B cell (primary cell): ENCODE measurements at places on chromosomes 1 and 21. TPM values are rescaled to one million over a fixed set of nuclear protein-coding genes. Genes with fewer than 3 reads are reported as not detected.

DNA sequence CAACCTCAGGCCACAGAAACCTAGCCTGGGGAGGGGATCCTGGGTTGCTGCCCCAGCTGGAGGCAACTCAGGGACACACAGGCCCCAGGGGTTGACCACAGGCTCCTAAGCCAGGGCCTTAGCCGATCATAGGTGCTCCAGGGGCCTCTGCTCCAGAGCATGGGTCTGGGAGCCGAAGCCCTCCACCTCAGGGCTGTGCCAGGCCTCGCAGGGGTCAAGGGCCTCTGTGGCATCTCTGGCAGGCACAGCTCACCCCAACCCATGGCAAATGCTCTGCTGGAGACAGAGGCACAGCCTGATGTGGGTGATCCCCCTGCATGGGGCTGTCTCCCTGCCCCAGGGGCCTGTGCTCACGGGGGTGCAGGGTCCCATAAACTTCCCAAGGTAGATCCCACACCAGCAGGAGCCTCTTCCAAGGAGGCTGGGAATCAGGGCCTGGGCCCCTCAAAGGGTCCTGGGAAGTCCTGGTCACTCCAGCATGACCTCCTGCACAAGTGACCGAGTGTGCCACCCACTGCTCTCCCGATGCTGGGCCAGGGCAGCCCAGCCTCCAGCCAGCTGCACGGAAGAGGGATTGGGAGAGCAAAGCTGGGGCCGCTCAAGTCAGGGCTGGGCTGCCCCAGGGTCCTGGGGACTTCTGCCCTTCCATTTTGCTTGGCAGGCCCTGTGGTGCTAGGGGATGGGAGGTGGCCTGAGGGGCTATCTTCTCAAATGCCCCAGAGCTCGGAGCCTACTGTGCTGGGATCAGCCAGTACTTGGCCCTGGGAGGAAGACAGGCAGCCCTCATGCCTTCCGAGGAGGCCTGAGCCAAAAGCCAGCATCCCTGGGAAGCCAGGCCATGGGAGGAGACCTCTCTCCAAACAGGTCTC is 22.2 kb upstream of the PRSS38 start:
- H3K4me3 ChIP-seq, result no peak overlapping the region
- H3K36me3 ChIP-seq, result no peaks in the 10 kb centered on the region
- H3K27me3 ChIP-seq, result no peaks in the 10 kb centered on the region

DNA sequence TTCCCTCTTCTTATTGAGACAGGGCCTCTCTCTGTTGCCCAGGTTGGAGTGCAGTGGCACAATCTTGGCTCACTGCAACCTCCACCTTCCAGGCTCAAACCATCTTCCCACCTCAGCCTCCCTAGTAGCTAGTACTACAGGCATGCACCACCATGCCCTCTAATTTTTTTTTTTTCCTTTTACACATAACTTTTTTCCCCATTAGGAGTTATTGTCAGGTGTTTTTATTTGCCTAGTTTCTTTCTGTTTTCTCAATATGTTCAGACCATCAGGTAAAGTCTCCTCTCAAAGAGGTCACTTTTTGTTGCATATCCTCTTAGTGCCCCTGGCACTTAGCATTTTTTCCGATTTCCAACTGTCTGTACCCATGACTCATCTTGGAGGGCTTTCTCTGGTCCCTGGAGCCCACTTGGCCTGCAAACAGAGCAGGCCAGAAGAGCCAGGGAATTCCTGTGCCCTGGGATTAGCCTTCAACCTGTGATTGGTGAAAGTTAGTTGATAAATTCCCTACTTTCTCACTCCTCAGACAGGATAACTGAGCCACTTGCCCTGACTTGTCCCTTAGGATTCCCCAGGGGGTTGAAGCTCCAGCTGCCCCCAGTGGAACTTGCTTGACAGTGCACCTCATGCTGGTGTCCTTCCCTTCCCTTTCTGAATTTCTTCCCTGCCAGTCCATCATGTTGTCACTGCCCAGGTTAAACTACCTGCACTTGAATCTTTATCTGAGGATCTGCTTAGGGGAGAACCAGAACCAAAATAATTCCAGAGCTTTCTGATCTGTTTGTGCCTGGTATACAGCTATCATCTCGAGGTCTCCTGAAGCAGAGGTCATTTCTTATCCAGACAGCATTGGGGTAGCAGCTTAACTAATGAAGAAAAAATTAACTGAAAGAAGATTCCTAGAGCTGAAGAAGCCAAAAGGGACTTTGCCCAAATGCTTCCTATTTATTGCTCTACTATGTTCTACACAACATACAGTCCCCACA is 2.4 kb downstream of the NTPCR start:
- H3K27ac ChIP-seq, result no peak overlapping the region
- peaks cover 23% of the 10 kb centered on the region for H3K4me1 ChIP-seq
- DNase-seq, result peak; percentile 53
- H3K4me3 ChIP-seq, result no peak overlapping the region
- H3K36me3 ChIP-seq, result peaks cover 4% of the 10 kb centered on the region

DNA sequence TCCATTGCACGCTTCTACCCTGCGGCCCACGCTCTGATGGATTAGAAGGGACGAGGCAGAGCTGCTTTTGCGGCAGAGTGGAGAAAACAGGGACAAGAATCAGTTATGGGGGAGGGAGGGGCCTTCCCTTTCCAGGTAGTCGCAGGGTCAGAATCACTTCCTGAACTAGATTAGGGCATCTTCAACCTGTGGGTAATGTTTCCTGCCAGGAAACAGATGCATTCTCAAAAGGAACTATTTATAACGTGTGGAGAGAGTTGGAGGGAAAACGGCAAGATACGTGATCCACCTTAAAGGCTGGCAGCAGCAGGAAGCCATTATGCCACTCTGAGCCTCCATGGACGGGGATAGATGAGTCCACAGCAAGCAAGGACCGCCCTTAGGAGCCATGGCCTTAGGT is 59.9 kb upstream of the CNTN2 start:
- DNase-seq, result no peak
- no peaks in the 10 kb centered on the region for H3K27me3 ChIP-seq
- H3K4me3 ChIP-seq, result no peak overlapping the region
- H3K36me3 ChIP-seq, result no peaks in the 10 kb centered on the region

The OR2L3 gene
- polyA plus RNA-seq, result 0.17 and 0.42 TPM in 2 replicates

DNA sequence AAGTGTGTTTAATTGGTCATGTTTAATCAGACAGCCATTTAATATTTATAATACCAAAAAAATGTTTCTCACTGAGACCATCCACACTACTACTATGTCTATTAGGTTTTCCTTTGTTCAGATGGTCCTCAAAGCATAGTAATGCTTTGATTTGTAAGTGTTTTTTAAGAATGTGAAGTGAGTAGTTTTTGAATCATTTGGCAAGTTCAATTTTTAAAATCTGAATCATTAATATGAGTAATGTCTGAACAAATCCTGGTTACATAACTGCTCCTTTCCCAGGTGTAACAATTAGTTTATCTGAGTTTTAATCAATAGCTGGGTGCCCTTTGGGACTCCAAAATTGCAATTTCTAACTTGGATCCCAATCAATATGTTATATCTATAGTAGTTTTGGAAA is 23.5 kb upstream of the RPL5 start:
- no peak overlapping the region for H3K4me3 ChIP-seq
- H3K27me3 ChIP-seq, result no peaks in the 10 kb centered on the region
- H3K36me3 ChIP-seq, result no peaks in the 10 kb centered on the region
- DNase-seq, result no peak
- no peak overlapping the region for H3K27ac ChIP-seq
- peaks cover 7% of the 10 kb centered on the region for H3K4me1 ChIP-seq

DNA sequence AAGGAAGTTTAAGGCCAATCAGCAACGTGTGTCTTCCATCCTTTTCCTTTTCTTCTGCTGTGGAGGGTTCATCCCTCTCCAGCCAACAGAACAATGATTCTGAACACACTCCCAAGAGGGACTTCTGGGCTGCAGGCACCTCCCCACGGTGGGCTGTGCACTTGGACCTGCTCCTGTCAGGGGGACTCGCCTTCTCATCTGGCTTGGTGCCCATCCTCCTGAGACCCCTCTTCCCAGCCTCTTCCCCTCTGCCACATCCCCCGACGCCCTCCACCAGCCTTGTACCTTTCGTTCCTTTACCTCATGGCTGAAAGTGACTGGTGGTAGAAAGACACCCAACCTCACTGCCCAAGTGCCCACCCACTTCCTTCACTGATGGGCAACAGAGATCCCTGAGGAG is 26.0 kb upstream of the SLAMF9 start:
- H3K4me1 ChIP-seq, result no peaks in the 10 kb centered on the region
- no peaks in the 10 kb centered on the region for H3K36me3 ChIP-seq
- no peak overlapping the region for H3K4me3 ChIP-seq
- peaks cover 18% of the 10 kb centered on the region for H3K27me3 ChIP-seq
- no peak overlapping the region for H3K27ac ChIP-seq

The HFM1 gene
- polyA plus RNA-seq, result not detected in 2 replicates

DNA sequence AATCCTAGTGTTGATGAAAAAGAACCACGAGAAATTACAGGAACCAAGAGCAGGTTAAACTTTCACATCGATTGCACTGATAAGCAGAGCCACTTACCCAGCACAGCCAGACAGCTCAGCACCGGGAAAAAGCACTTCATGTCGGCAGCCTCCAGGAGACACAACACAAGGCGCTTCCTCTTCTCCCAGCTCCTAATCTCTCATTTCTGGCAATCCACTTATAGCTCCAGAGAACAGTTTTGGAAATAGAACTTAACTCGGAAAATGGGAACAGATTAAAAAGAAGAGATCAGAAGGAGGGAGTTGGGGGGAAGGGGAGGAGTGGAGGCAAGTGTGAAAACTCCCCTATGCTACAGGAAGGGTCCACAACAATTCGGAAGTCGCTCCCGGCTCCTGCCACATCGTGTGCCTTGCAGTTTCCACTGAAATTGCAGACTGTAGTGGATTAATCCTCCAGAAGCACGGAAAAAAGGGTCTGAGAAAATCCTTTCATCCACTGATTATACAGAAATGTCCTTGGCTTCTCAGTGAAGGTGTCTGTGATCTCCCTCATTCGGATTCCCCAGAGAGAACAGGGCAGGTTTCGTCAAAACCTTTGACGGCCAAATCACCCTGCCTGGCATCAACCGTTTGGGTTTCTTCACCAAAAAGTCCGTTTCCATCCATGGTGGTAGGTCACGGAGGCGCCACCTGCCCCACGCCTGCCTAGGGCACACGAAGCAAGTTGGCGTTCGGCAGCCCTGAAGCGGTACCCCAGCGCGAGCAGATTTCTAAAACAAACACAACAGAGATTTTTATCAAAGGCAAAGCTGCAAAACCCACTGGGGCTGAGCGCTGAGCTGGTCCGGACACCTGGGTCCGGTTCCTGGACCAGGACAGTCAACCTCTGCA is 1.1 kb downstream of the IGSF3 start:
- H3K27ac ChIP-seq, result no peak overlapping the region
- peaks cover 9% of the 10 kb centered on the region for H3K4me1 ChIP-seq
- H3K4me3 ChIP-seq, result peak overlapping the region; percentile 28
- H3K36me3 ChIP-seq, result no peaks in the 10 kb centered on the region
- peak; percentile 28 for DNase-seq
- peaks cover 20% of the 10 kb centered on the region for H3K27me3 ChIP-seq

DNA sequence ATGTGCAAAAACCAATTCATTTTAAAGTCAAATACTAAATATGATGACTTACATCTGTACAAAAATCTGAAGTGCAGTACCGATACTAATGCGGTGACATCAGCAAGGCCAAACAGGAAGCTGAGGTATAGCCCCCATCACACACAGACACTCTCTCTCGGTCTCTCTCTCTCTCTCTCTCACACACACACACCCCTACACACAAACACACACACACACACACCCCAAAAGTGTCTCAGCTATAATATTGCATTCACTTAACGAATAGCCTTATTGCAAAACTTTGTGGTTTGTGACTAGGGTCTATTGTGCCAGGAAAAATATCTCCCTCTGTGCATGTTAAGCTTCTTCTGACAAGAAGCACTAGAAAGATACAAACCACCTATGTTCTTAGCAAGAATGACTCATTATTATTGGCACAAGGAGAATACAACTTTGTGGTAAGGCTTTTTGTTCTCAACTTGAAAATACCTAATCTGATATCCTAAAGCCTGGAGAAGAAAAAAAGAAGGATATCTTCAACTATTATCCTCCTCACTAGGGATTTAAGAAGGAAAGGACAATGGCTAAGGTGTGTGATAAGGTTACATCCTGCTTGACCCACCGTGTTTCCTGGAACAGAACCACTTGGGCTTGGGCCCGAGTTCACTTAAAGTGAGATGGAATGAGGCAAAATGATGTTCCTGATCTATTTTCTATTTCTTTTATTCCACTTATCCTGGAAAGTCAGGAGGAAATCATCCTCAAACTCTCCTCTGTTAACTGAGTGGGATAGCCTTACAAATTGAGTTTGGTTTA is 107.1 kb downstream of the NIBAN1 start:
- no peak overlapping the region for H3K4me3 ChIP-seq
- peaks cover 16% of the 10 kb centered on the region for H3K4me1 ChIP-seq
- no peaks in the 10 kb centered on the region for H3K27me3 ChIP-seq

The KIF21B gene
- 32.0 and 41.1 TPM in 2 replicates for polyA plus RNA-seq

The LDLRAD2 gene
- polyA plus RNA-seq, result 0.72 and 3.0 TPM in 2 replicates

DNA sequence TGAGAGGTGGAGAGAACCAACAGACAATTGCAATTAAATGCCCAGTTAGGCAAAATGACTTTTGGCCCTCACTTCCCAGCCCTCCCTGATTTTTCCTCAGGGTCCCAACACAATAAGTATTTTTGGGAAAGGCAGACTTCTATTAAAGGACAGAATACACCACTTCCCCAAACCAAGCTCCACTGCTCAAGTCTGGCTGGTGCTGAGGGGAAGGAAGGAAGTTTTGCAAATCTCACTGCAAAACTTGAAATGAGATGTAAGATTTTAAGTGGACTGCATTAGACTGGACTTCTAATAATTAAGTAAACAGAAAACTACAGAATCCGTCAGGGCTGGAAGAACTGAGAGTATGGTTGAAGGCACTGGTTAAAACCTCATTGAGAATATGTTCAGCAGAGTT is 32.2 kb upstream of the CD1D start:
- no peak overlapping the region for H3K4me3 ChIP-seq
- peaks cover 32% of the 10 kb centered on the region for H3K4me1 ChIP-seq
- no peaks in the 10 kb centered on the region for H3K36me3 ChIP-seq
- no peaks in the 10 kb centered on the region for H3K27me3 ChIP-seq

DNA sequence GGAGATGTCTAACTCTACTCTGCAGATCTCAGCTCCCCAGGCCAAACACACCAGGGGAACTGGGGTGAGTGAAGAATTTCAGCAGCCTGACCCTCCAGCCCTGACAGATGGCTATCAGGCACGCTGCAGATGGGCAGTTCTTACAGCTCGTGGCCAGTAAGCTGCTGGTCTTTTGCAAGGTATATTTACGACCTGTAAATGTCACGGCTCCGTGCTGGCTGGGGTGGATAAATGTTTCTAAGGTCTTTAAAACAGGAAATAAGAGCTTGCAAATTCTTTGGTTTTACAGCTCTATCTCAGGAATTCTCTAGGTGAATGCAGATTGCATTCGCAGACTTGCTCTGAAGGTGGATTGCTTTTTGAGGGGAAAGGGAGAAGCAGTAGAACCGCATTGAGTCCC is 10.1 kb downstream of the DOP1B start:
- no peak for DNase-seq
- H3K4me3 ChIP-seq, result no peak overlapping the region
- no peaks in the 10 kb centered on the region for H3K27me3 ChIP-seq
- no peak overlapping the region for H3K27ac ChIP-seq
- H3K4me1 ChIP-seq, result no peaks in the 10 kb centered on the region
- peaks cover 50% of the 10 kb centered on the region for H3K36me3 ChIP-seq

The GPR153 gene
- polyA plus RNA-seq, result 0.04 and 0.09 TPM in 2 replicates

GRCh38 chr1:109543988-109544735 is 4.3 kb upstream of the GNAI3 start:
- H3K4me3 ChIP-seq, result no peak overlapping the region
- H3K27ac ChIP-seq, result no peak overlapping the region
- no peaks in the 10 kb centered on the region for H3K36me3 ChIP-seq
- no peaks in the 10 kb centered on the region for H3K27me3 ChIP-seq
